ENCODE measurements at places on chromosomes 7 and 10. TPM values are rescaled to one million over a fixed set of nuclear protein-coding genes. Genes with fewer than 3 reads are reported as not detected.

Gene TEX36
- total RNA-seq: 0.26 TPM

Gene IFRD1
- 54.1 TPM for total RNA-seq

Gene TIMM23B
- total RNA-seq: 9.6 TPM

Gene ELAPOR2
- total RNA-seq: 41.8 TPM

Gene SPDYE2B
- not detected for total RNA-seq

DNA sequence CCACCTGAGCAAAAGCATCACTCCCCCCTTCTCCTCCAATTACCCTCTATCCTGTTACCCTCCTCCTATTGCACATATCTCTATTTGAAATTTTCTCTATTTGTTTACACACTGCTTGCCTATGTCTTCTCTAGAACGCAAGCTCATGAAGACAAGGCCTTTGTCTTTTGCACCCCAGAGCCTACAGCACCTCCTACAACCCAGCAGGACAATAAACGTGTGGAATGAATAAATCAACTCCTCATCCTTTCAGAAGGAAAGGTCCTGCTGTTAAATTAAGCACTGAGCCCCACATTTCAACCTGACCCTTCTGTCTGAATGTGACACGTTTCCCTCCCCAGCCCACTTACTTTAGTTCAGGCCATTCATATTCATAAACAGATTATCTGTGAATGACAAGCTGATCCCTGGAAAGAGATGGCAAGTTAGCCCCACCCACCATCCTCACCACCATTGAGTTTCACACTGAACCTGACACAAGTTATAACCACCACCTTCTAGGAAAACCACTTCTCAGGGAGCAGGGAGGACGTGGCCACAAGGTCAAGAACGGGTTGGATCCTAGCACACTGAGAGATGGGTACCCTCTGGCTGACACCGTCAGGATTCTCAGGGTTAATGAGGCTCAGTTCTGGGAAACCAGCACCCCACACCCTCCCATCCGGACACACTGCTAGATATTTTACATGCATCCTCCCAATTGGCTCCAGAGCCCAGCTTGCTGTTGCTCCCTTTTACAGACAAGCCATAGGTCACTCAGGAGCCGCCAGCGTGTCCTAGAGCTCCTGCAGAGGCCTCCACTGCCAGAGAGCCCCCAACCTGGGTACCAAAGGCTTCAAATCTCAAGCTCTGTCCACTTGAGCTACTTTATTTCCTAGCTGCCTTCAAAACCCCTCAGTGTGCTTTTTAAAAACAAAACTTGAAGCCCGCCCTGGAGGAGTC is 934 bp downstream of the PRTFDC1 start:
- peak; percentile 52 for DNase-seq

- peak; percentile 84 for DNase-seq
These were observed 189.8 kb upstream of the IMMP2L start for GRCh38 chr7:111752022-111752582.

GRCh38 chr10:21650353-21650752 is 116.3 kb downstream of the MLLT10 start:
- no peak for DNase-seq

GRCh38 chr7:155291045-155291530 is 6.6 kb upstream of the INSIG1 start:
- DNase-seq: no peak

GRCh38 chr10:114499116-114499515 is 94.8 kb upstream of the AFAP1L2 start:
- no peak for DNase-seq
